ENCODE measurements at places on chromosomes 6 and 20.

GRCh38 chr20:60097285-60097684 is 139.1 kb downstream of the CDH26 start:
- DNase-seq: no peak

- no peak for DNase-seq
Measured at GRCh38 chr6:128230267-128230989, 290.0 kb downstream of the PTPRK start.

GRCh38 chr20:38589967-38590675 is 9.1 kb downstream of the ADIG start:
- no peak for DNase-seq

- DNase-seq: no peak
Measured at GRCh38 chr20:19817017-19817416, 59.0 kb downstream of the RIN2 start.

- no peak for DNase-seq
Measured at GRCh38 chr6:38974389-38975151, 74.0 kb upstream of the GLP1R start.

GRCh38 chr6:89311853-89312531 is 3.1 kb downstream of the GABRR2 start:
- no peak for DNase-seq

GRCh38 chr6:151257985-151258445 is 18.2 kb downstream of the AKAP12 start:
- no peak for DNase-seq

DNA sequence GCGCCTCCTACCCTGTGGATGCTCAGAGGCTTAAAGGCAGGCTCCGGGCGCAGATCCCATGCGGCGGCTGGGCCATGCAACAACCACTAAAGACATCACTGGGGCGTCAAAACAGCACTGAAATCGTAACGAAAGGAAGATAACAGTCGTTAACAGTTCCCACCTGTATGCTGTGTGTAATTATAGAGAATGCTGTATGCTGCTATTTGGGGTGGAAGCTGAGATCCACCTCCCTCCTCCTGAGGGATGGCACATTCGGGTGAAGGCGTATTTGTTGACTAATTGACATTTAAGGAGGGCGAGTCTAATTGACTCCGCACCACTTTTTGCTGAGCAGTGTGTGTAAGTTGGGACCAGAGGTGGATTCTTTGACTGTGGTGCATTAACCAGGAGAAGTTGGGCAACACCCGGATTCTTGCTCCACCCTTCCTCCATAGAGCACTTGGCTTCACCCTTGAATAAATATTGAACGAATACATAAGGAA is 687 bp downstream of the SLC35A1 start:
- DNase-seq: peak; percentile 61

DNA sequence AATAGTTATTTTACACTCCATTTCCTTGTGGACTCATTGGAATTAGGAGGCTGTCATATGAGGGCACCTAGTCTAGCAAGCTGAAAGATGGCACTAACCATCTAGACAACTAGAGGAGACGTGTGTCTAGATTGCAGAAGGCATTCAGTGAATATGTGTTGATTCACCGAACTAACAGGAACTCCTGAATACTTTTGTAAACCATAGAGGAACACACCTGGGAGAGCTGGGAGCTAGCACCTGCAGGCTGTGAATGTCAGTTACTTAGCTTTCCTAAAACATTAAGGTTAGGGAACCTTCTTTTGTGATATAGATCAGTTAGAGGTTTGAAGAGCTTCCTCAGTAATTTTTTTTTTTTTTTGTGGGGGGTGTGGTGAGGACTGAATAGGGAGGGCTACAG is 7.7 kb downstream of the OPN5 start:
- no peak for DNase-seq

DNA sequence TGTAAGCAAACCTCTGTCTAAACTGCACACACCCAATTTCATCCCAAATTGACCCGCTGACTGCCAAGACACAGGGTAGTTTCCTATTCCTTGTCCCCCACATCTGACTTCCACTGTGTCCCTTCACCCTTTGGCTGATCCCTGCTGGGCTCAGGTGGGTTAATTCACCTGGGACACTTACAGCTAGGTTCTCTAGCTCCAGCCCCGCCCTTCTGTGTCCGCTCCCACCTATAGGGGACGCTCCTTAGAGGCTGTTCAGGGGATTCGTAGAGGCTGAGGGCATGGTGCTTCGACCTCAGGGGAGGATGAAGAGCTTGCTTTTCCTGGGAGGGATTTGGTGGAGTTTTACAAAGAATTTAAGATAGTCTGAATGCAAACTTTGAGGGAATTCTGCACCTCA is 4.0 kb upstream of the CD93 start:
- DNase-seq: no peak

- no peak for DNase-seq
Measured at GRCh38 chr6:56279331-56280080, 32.1 kb upstream of the COL21A1 start.

DNA sequence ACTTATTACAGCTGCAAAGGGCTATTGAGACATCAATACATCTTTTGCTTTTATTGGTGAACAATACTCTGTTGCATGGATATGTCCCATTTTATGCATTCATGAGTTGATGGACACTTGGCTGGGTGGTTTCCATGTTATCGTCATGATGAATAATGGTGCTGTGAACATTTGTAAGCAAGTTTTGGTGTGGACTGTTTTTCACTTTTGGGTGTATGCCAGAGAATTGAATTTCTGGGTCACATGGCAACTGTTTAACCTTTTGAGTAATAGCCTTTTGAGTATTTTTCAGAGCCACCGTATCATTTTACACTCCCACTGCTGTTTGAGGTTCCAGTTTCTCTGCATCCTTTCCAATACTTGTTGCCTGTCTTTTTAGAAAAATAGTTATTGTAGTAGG is 107.0 kb downstream of the JARID2 start:
- DNase-seq: no peak

DNA sequence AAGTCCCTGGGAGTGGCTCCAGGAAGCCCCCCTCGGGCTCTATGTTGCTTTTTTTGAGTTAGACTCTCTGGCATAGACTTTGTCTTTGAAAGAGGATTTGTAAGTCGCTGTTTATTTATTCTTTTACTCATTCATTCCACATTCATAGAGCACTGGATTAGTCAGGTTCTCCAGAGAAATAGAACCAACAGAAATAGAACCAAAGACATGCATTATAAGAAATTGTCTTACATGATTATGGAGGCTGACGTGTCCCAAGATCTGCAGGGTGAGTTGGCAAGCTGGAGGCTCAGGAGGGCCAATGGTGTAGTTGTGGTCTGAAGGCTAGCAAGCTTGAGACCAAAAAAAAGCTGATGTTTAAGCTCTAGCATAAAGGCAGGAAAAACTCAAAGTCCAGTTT is 98.3 kb upstream of the CHD6 start:
- no peak for DNase-seq

DNA sequence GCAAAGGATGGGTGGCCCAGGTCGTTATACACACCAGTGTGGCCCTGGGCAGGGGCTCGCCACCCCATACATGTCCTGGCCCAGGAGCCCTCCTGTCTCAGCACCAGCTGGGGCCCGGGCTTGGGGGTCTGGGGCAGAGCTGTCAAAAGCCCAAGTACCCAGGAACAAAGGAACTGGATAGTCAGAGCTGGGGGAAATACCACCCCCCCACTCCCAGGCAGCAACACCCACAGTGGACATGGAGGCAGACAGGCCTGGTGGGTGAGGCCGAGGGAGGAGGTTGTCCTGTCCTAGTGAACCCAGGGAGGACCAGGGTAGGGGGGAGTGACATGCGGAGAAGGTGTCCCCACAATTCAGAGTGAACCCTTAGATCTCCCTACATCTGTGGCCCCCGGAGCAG is 406.5 kb downstream of the CDH4 start:
- no peak for DNase-seq

- no peak for DNase-seq
Measured at GRCh38 chr6:107314531-107314939, 144.8 kb downstream of the PDSS2 start.

DNA sequence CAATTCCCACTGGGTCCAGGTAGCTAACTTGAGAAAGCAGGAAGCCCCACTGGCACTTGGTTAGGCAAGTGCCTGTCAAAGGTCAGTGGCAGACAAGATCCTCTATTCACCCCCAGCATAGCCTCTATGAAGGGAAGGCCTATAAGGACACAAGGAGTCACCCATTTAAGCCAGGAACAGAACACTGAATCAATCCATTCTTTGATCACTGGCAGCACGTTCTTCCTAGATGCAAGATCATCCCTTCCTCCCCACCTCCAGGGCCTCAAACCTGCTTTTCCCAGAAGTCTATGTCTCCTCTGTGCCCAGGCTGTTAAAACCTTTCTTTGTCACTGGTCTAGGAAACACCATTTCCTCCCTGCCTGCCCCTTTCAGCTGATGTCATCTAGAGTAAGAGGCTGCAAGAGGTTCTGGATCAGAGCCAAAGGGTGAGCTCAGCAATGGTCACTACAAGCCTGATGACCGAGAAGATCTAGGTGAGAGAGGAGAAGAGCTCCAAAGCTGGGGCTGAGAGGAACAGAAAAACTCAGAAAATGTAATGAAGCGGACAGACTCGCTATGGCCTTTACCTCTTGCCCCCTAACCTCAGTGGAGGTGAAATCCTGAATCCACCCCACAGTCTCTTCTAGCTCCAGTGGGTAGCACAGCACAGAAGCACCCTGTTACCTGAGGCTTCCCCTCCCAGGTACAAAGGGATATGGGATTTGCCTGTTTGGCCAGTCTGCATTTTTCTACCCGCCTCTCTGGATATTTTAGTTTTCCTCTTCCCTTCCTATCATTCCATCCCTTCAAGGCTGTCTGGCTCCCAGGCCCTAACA is 1.8 kb downstream of the GTPBP2 start:
- DNase-seq: no peak

GRCh38 chr6:149112976-149113375 is 204.5 kb upstream of the TAB2 start:
- no peak for DNase-seq

DNA sequence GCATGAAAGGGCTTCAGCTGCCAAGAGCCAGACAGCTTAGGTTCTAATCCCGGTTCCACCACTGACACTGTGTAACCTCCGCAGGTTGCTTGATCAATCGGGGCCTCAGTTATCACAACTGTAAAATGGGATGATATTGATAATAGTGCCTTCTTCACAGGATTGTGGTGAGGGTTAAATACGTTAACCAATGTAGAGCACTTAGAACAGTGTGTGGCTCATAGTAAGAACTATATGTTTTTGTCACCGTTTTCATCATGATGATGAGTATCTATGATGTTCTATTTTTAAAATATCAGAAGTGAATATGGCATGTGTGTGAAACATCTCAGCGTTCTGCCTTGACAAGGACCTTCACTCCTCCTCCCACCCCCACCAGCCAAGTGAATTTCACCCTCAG is 10.3 kb upstream of the MAPK13 start:
- no peak for DNase-seq

- DNase-seq: no peak
Measured at GRCh38 chr6:38687549-38687948, 15.4 kb downstream of the GLO1 start.

- DNase-seq: no peak
Measured at GRCh38 chr20:20814685-20815084, 102.2 kb upstream of the RALGAPA2 start.

DNA sequence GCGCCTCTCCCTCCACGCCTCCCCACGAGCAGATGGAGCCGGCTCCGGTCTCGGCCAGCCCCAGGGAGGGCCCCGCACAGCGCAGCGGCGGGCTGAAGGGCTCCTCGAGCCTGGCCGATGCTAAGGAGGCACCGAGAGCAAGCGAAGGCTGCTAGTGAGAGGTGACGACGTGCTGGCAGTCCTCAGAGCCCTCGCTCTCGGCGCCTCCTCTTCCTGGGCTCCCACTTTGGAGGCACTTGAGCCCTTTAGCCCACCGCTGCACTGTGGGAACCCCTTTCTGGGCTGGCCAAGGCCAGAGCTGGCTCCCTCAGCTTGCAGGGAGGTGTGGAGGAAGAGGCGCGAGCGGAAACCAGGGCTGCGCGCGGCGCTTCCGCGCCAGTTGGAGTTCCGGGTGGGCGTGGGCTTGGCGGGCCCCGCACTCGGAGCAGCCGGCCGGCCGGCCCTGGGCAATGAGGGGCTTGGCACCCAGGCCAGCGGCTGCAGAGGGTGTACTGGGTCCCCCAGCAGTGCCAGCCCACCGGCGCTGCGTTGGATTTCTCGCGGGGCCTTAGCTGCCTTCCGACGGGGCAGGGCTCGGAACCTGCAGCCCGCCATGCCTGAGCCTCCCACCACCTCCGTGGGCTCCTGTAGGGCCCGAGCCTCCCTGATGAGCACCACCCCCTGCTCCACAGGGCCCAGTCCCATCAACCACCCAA is 2.5 kb upstream of the TMEM14C start:
- peak; percentile 67 for DNase-seq

- DNase-seq: peak; percentile 33
Measured at GRCh38 chr6:11207199-11207968, 25.1 kb downstream of the NEDD9 start.

DNA sequence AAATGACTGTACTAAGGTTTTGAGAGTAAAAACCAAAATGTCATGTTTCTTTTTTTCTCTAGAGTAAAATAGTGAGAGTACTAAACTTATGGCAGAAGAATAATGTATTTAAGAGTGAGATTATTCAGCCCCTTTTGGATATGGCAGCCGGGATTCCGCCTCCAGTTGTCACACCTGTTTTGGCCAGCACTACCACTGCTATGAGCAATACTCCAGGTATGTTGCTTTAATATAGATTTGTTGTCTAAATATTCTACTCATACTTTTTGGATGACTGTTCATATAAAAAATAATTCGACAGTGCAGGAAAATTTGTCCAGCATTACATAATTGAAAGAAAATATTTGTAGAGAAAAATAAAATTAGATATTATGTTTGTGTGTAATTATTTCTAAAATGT is 59.5 kb downstream of the SCAF8 start:
- no peak for DNase-seq

GRCh38 chr6:47701363-47701762 is 3.0 kb downstream of the ADGRF4 start:
- no peak for DNase-seq

DNA sequence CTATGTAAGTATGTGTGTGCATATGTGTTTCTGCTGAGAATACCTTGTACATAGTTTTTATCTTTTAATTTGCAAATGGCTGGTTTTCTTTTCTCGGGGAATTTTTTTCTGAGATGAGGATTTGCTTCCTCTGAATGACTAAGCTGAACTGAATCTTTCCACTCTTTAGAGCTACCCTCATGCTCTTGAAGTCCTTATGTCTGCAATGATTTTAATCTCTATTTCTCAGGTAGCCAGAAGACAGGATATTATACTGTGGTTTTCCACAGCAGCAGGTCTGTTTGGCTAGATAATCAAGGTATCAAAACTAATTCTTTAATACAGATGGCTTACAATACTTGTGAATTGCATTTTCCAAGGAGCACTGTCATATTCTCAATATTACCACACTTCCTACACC is 114.7 kb downstream of the PLCB1 start:
- no peak for DNase-seq
